ENCODE measurements at places on chromosomes 13 and 19.
A peak's percentile ranks its signal among the peaks of the same experiment; 100 is the strongest.

DNA sequence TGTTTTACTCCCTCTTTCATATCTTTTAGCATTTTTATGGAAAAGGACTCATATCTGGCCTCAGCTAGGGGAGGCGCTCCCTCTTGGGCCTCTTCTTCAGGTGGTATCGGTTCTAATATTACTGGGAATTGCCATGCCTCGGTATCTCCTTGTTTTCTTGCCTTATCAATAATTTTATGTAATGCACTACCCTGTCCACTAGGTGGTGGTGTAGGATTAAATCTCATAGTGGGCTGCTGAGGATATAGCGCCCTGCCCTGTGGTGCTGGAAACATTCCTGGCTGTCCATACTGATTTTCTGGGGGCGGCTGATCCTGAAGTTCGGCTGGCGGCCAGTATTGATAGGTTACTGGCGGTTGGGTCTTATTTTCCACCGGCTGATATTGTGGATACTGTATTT is 35.8 kb downstream of the ZNF420 start:
- DNase-seq, result no peak

- no peak for DNase-seq
These were observed 374.5 kb downstream of the KCNRG start for GRCh38 chr13:50389726-50390125.

DNA sequence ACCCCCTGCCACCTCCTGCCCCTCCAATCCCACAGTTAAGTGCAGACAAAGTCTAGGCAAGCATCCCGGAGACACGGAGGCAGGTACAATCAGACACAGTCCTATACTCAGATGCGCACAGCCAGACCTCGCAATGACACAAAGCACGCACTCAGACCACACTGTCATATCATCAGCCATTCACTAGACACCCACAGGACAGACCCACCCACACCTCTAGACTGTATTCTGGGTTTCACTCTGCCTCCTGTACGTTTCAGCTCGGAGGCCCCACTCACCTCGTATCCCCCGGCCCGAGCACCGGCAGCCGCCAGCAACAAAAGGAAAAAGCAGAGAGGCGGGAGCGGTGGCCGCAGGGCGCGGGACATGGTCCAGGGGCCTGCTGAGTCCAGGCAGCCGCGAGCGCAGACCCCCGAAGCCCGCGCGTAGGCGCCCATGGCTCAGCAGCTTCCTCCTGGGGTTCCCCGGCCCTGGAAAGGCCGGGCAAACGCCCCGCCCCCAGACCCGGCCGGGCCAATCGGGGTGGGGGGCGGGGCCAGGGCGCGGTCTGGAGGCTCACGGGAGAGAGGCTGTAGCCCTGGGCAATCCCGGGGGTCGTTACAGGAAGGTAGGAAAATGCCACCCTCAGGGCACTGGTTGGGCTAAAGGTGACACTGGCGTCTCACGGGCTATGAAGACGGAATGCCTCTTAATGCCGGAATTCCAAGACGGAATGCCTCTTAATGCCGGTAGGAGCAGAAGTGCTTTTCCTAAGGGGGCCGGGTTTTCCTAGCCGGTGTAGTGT is at the start of the genes MAN2B1 and WDR83:
Gene MAN2B1, minus strand, starts transcription at position 478 of the 784 bp plus-strand sequence. Its CDS starts 41 bp downstream, at position 437.
Gene WDR83, plus strand, starts transcription at position 543 of the 784 bp plus-strand sequence. CDS start 2,984 bp downstream, outside the sequence.
- peak; percentile 63 for DNase-seq

- no peak for DNase-seq
These were observed 4.3 kb upstream of the SLITRK5 start for GRCh38 chr13:87666831-87667230.

GRCh38 chr19:10419200-10419645 is 1.1 kb upstream of the PDE4A start:
- DNase-seq, result no peak

- no peak for DNase-seq
These were observed 10.4 kb downstream of the SBK2 start for GRCh38 chr19:55526216-55527196.

GRCh38 chr13:66200555-66200954 is 1029.6 kb downstream of the PCDH9 start:
- DNase-seq, result no peak

DNA sequence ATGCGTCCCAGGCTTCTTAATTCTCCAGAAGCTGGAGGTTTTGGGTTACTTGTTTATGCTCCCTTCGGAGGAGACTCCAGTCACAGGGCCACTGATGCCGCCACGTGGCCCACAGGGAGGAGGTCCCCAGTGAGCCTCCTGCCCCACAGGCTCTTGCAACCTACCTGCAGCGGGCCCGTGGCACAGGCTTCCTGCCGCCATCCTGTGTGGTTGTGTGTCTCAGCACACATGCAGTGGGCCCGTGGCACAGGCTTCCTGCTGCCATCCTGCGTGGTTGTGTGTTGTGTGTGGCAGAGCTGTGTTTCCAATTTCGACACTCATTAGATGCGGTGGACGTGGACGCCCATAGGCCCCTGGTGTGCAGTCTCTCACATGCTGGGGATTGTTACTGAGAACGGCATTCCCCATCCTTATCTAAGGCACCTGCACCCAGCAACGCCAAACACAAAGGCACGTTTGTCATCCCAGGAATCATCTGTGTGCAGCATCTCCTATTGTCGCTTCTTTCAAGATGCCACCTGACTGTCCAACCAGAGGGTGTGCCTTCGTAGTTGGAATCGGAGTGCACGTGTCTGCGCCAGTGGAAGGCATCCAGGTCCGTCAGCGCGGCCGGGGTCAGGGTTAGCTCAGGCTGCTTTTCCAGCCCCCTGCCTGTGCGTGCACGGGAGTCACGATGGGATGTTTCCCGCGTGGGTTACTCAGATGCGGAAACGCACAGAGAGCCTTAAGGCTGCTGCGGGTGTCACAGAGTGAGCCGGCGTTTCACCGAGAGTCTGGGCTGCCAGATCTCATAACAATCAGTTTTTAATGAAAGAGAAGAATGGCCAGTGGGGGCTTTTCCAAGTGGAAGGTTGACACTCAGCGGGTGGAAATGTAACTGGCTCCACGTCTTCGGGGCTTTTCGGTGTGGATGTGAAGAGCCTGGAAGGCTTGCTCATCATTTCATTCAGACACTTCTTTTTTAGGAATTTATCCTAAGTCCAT is 119.8 kb downstream of the ATP11A start:
- DNase-seq, result no peak

DNA sequence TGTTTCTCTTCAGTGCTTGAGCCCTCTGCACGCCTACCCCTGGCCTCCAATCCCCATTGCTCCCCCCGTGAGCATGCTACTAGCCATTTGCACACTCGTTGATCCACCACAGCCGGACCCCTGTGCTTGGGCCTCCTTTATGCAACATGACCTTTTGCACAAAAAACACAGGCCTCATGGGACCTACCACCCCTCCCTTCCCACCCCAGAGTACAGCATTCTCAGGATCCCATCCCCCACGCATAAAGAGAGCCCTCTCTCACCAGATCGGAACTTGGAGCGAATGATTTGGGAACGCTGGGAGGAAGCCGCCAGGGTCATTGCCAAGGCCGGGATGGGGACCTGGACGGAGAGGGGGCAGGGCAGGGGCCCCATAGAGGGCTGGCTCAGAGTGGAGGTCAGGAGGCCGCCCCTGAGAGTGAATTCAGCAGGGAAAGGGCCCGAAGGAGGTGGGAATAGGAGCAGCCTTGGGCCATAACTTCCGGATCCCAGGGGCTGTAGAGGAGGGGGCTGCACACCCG is 754 bp downstream of the MAMSTR start:
- DNase-seq, result no peak

- DNase-seq, result peak; percentile 23
These were observed 148.4 kb downstream of the KLF12 start for GRCh38 chr13:73985783-73986182.

GRCh38 chr13:98240135-98240534 is 63.1 kb upstream of the RNF113B start:
- DNase-seq, result no peak

- DNase-seq, result no peak
These were observed 3.4 kb downstream of the NOTCH3 start for GRCh38 chr19:15197275-15197941.

DNA sequence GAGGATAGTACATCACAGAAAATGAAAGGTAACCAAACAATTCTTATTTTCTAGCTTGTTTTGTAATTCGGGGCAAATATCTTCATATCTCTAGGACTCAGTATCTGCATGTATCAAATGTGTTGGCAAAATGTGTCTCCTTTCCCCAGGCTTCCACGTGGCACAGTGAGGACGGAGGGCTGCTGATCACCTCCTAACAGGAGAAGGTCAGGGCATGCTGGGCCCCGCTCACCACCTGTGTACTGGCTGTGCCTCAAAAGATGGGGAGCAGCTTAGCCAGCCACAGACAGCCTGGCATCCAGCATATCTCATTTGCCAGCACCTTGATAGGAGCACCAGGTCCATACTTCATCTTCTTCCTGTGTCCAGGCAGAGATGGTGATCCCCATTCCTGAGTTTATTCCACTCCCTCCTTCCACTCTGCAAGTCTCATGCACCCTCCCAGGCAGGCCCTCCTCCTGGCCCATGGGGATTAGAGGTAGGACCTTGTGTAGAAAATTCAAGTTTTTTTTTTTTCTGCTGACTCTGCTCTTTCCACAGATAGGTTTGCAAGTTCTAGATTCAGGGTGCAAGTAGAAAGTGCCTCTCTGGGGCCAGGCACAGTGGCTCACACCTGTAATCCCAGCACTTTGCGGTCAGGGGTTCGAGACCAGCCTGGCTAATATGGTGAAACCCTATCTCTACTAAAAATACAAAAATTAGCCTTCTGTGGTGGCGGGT is 1639.0 kb upstream of the SLC10A2 start:
- DNase-seq, result no peak

- no peak for DNase-seq
These were observed 122.2 kb downstream of the KL start for GRCh38 chr13:33138441-33138840.

DNA sequence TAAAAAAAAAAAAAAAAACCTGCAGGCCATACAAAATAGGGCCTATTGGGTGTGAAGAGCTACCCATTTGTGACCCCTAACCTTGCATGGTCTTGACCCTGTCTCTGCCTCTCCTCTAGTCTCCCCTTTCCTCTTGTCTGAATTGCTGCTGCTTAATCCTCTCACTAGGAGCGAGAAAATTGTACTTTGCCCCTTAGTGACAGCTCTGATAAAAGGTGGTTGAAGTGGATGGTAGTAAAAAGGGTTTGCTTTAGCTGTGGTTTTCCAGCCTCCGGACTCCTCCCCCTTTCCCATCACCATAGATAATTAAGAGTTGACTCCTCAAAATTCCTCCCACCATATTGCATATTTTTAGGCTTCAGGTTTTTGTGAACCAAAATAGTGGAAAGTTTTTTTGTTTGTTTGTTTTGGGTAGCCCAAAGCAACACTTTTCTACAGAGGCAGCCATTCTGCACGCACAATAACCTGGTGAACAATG is 23.5 kb downstream of the ACTN4 start:
- no peak for DNase-seq

DNA sequence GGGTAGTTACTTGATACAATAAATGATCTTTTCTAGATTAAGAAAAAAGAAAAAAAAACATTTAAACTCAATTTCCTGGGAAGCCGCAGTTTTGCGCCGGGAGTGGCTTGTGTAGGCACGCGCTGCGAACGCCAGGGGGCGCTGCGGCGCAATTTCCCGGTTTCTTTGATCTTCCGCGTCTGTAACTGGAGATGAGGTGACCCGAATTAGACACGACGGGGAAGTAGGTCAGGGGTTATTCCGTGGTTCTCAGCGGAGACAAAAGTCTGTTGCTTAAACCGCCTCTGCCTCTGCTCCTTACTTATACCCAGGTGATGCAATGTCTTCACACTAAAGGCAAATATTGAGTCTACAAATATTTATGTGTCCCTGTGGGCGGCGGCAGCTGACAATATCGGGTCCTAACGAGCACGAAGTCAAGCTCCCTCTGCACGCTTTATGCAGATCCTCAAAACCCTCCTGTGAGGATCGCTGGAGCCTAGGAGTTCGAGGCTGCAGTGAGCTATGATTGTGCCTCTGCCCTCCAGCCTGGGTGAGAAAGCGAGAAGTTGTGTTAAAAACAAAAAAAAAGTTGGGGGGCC is 15.2 kb downstream of the STXBP2 start:
- peak; percentile 87 for DNase-seq

DNA sequence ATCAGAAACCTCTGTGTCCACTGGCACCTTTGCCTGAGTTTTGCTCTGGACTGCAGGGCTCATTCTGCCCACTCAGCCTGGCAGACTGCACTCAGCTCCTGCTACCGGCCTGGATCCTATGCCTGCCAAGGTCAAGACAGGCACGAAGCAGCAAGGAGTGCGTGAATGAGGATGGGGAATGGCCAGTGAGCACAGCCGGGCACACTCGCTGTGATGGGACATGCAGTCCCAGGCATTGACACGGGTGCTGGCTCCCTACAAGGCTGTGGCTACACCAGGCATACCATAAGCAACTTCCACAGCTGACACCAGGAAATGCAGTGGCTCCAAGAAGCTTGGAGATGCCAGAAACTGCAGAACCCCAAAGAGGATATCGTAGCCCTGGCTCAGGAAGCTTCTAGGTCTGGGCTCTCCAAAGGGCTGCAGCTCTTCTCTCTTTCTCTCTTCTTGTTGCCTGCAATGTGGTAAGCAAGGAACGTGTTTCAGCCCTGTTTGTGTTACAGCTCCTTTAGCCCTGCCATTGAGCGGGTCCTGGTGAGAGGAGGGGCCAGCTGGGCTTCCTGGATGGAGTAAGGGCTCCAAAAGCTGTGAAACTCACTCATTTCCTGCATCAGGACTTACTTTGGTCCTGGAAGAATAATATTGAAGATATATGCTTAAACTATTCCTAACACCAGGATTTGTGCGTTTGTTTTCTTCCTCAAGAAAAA is 832.6 kb upstream of the SLITRK5 start:
- DNase-seq, result no peak

GRCh38 chr19:28468701-28469459 is 744.1 kb downstream of the UQCRFS1 start:
- no peak for DNase-seq

GRCh38 chr13:49097374-49097773 is 121.7 kb downstream of the FNDC3A start:
- DNase-seq, result no peak

DNA sequence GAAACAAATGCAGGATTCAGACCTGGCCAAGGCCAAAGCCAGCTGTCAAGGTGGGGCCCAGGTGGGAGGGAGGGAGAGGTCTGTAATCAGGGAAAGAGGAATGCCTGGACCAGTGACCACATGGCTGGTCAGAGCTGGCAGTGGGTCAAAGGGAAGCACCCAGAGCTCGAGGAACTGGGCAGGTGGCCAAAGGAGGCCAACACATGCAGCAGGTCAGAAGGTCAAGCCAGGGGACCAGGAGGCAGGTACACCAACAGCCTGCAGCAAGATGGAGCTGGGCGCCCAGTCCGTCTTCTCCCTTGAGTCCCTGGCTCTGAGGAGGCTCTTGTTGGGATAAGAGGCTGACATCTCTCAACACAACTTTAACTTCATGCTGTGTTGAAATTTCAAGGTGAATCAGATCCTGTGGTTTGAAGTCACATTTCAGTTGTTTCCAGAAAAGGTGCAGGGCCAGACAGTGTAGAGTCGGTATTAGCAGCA is 17.1 kb downstream of the GPATCH1 start:
- DNase-seq, result no peak

GRCh38 chr19:58007285-58007684 is 4.7 kb upstream of the ZNF606 start:
- no peak for DNase-seq

Measured in T-cell (primary cell).